ENCODE measurements at places on chromosomes 13 and 19. TPM values are rescaled to one million over a fixed set of nuclear protein-coding genes. Genes with fewer than 3 reads are reported as not detected.

BRD4 gene
- total RNA-seq: 14.7 TPM

SPACA4 gene
- total RNA-seq: not detected

GRK1 gene
- total RNA-seq: 0.06 TPM

SOX21 gene
- not detected for total RNA-seq

ZNF43 gene
- 11.2 TPM for total RNA-seq

CCDC61 gene
- total RNA-seq: 10.1 TPM

CCL25 gene
- not detected for total RNA-seq

HIF3A gene
- not detected for total RNA-seq

SIRT6 gene
- 33.8 TPM for total RNA-seq

PPP1R15A gene
- total RNA-seq: 23.9 TPM

ATP1A3 gene
- 0.36 TPM for total RNA-seq

PRKCG gene
- total RNA-seq: 1.3 TPM

FXYD3 gene
- total RNA-seq: 1.0 TPM

SNAPC2 gene
- total RNA-seq: 29.1 TPM

ZNF726 gene
- total RNA-seq: 5.9 TPM

LILRB3 gene
- total RNA-seq: not detected

ADGRE2 gene
- total RNA-seq: under 0.01 TPM

SPPL2B gene
- 25.8 TPM for total RNA-seq

ZNF749 gene
- total RNA-seq: 8.6 TPM

CBY2 gene
- not detected for total RNA-seq

SOX1 gene
- not detected for total RNA-seq

PNKP gene
- 59.2 TPM for total RNA-seq

CADM4 gene
- total RNA-seq: 7.7 TPM

NCR1 gene
- not detected for total RNA-seq

PSG6 gene
- not detected for total RNA-seq

SMIM44 gene
- 1.0 TPM for total RNA-seq
